ENCODE measurements at places on chromosomes 2 and 18.

DNA sequence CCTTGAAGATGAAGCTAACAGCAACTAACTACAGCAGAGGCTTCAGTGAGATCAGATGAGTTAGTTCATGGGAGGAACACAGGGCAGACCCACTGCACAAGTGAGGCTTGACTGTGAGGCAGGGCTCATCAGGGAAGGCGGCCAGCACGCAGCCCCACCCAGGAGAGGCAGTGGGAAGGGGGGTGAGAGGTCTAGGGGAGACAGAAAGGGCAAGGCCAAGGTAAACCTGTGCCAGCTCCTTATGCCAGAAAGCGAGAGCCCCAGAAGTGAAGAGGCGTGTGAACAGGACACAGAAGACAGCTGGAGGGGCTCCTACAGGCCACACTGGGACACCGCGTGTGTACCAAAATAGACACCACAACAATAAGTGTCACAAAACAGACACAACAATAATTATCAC lies 48.6 kb downstream of the ANO7 start:
- DNase-seq, result no peak

- peak; percentile 60 for DNase-seq
Observed at GRCh38 chr2:455015-455705, 167.3 kb upstream of the ALKAL2 start.

GRCh38 chr2:10078704-10079265 lies 1.4 kb downstream of the CYS1 start:
- no peak for DNase-seq

DNA sequence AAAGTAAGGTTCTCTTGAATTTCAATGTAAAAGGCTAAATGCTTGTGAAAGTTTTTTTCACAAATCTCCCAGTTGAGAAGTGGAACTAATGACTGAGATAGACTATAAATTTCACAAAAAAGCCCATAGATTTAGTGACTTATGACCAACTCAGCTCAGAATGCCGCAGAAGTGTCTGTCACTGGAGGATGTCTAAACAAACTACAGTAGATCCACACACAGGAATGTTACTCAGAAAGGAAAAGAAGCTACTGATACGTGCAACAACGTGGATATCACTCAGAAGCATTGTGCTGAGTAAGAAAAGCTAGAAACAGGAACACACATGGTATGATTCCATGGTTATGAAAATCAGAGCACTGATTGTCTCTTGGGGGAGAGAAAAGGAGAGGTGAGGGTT lies 151.9 kb downstream of the DOCK10 start:
- DNase-seq, result no peak

GRCh38 chr2:172863341-172863740 lies 127.7 kb downstream of the RAPGEF4 start:
- DNase-seq, result no peak

DNA sequence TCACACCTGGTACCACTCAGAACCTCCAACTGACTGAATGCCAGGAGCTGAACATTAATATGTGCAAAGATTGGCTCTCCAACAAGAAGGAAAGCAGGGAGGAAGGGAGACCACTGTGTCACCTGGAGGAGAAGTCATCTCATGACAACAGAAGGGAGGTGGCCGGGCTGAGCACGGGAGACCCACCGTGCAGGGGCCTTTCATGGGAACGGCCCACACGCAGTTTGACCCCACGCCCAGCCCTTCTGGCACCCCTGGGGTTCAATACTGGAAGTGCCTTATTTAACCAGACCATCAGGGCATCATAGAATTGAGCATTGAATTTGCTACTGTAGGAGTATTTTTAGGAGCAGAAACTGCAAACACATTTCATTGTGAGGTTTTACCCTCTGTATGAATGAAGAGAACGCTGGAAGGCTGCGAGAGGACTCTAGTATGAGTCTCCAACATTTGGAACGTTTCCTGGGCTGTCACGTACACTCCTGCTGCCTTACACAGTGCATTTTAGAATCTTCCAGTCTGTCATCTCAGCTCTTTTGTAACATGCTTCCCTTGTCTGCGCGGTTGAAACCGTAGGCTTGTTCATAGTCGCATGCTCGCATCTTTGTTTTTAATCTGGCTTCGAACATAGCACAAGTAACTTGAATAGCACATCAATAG lies 132.1 kb downstream of the NFATC1 start:
- DNase-seq, result peak; percentile 14

- no peak for DNase-seq
Observed at GRCh38 chr2:181959508-181959907, 26.1 kb upstream of the PPP1R1C start.

DNA sequence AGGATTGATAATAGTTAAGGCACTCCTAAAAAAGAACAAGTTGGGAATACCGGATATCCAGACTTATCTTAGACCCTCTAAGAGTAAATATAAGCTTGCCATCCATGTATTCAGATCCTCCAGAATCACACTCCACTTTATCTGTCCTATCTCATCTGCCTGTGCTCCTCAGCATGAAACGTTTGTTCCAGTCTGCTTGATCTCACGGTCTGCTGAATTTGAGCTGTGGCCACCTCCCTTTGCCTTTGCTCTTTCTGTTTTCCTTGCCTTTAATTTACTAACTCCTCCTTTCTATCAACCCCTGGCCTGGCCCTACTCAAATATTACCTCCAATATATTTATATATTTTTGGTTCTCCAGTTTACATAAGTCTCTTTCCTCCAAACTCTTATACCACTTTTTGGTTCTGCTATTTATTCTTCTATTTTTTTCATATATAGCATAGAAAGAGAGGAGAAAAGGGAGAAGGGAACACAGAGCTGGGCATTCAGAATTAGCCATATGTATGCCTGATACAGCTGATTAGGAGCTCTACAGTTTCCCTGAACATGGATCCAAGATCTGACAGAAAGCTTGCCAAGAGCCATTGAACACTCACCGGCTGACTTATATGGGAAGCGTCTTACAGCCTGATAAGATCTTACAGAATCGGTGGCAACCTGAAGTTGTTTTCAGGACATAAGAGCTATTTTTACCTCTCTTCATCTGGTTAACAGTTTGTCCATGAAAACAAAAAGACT lies 21.8 kb upstream of the DNAJC27 start:
- DNase-seq, result no peak

- no peak for DNase-seq
Observed at GRCh38 chr2:104433657-104434056, 420.3 kb upstream of the POU3F3 start.

DNA sequence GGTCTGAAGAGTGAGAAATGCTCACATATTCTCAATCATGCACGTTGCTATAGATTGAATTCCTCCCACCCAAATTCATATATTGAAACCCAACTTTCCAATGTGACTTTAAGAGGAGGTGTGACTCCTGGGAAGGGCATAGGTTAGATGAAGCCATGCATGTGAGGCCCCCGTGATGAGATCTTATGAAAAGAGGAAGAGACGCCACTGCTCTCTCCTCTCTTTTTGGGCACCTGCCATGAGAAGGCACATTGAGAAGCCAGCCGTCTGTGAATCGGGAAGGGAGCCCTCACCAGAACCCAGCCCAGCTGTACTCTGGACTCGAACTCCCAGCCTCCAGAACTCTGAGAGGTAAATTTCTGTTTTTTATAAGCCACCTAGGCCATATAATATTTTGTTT lies 842.6 kb upstream of the SALL3 start:
- no peak for DNase-seq

- peak; percentile 86 for DNase-seq
Observed at GRCh38 chr2:60439219-60439974, 114.1 kb downstream of the BCL11A start.

- no peak for DNase-seq
Observed at GRCh38 chr2:178059681-178060080, 12.9 kb downstream of the PDE11A start.

DNA sequence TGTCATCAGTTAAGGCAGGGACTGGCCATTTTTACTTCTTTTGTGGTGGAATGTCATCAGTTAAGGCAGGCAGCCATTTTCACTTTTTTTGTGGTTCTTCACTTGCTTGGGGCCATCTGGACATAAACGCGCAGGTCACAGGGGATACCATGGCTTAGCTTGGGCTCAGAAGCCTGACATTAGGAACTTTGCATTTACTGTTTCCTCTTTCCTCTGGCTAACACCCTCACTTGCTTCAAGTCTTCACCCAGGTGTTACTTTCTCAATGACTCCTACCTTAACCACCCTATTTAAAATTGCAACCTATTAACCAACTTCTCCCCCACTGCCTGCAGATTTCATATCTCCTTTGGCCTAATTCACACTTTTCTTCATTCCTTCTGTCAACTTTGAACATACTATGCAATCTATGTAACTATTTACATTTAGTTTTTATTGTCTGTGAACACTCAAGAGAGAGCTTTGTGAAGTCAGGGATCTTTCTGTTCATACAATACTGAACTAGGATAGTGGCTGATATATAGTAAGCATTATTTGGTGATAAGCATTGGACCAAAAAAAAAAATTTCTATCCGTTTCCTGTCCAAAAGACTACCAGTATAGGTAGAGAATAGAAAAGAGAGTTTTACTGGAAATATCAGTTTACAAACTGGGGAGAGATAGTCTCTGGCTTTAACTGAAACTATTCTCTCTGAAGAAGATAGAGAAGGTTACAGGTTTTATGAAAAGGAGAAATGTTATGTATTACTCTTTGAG lies 600.1 kb upstream of the ZNF804A start:
- DNase-seq, result no peak

DNA sequence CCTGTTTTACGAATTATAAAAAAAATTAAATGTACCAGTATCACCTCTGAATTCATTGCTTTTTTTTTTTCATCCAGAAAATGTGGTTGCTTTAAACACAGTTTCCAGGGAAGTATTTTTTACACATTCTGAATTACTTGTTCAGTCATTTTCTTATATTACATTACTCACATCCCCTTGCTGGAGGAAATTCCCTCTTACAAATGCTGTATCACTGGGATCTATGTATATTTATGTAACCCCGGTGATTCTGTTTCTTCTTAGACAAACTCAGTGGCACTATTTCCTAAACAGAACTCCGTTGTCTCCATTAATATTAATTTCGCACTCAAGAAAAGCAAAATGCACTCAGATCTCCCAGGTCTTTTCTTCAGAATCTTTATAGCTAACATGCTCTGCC lies 1078.5 kb upstream of the ZEB2 start:
- no peak for DNase-seq

DNA sequence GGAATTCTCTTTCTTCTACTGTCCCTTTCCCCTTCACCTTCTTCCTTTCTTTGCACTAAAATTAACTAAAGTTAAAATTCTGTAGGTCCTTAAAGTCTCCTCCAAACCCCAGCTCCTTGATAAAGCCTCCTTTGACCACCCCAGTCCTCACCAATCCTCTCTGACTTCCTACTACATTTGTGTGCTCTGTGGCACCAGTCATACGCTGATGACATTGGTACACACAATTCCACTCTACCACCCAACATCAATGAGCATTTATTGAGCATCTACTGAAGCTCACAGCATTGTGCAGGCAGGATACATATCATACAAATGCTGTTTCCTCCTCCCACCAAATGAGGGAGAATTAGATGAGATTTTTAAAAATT lies 4.5 kb upstream of the SP5 start:
- no peak for DNase-seq

GRCh38 chr2:1717113-1717512 lies 27.2 kb downstream of the PXDN start:
- DNase-seq, result no peak

DNA sequence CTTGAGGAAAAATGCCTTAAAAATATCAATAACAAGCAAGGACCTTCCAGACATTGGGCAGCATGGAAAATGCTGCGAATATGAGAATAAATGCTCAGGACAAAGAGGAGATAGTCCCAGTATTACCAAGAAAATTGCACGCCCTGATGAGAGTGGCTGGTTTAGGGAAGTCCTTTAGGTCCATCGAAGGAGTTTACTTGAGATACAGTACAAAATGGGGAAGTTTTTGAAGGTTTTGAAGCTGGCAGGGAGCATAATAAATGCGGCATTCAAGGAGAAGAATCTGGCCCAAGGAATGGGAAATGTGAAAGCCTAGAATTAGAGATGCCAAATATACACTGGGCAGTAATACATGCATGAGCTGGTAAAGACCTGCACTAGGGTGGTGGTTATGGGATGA lies 90.2 kb upstream of the SPATS2L start:
- no peak for DNase-seq

DNA sequence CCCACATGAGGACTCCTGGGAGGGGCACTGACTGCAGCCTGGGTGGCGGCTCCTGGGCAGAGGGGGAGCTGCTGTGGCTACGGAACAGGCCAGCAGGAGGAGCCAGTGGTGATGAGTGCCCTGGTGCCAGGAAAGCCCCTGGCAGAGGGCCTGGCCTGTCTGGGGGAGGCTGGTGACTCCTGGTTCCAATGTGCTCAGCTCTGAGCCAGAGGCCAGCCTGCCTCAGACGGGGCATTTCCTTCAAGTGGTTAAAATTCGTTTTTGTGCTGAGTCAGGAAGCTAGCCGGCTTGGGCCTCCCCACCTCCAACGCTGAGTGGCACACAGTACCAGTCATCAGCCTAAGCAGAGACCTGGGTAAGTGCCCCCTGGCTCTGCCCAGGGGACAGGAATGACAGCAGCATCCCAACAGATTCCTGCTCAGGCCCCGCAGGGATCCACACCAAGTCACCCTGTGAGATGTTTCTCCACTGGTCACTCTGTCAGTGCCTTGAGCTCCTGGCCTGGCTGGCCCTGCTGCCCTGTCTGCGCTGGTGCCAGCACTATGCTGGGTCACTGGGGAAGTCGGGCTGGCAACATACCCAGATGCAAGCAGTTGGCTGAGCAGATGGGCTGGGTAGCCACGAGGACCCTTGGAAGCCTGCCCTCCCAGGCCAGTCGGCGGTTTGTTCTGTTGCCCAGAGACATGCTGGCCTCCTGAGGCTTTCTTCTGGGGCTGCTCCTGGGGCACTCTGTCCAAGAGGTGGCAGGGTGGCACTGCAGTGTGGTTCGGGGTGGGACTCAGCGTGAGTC lies 7.1 kb upstream of the KLF11 start:
- DNase-seq, result no peak

GRCh38 chr2:156379071-156379470 lies 46.5 kb upstream of the NR4A2 start:
- DNase-seq, result no peak

DNA sequence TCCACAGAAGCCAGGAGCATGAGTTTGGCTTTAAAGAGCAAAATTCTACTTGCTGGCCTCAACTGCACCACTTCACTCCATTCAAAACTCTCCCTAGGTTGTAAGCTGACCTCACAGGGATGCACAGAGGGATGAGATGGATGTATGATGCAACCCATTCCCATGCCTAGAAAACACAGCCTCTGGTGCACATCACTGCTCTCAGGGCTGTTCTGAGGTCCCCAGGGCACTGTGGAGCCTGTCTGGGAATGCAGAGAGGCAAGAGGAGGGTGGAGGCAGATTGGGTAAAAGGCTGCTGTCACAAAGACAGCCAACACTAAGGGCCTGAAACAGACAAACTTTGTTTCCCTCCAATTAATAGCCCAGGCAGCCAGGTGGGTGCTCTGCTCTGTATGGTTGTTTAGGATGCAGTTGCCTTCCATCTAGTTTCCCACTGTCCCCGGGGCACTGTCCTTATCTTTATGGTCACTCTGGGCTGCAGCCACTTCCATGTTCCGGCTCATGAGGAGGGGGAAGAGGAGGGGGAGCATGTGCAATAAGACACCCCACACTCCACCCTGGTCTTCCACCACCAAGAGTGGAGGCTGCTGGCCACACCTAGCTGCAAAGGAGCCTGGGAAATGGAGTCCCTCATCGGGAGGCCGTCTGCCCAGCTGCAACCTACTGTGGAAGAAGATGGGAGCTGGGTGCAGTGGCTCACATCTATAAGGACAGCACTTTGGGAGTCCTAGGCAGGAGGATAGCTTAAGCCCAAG lies 7.0 kb downstream of the GPR45 start:
- DNase-seq, result no peak

- DNase-seq, result no peak
Observed at GRCh38 chr2:128639693-128640092, 321.0 kb upstream of the HS6ST1 start.

- DNase-seq, result no peak
Observed at GRCh38 chr2:176812246-176812775, 400.3 kb upstream of the HNRNPA3 start.

GRCh38 chr2:215878476-215879063 lies 134.8 kb downstream of the MREG start:
- no peak for DNase-seq
